ENCODE measurements at places on chromosomes 4 and X. TPM values are rescaled to one million over a fixed set of nuclear protein-coding genes. Genes with fewer than 3 reads are reported as not detected.

- peaks cover 1% of the 10 kb centered on the region for H3K4me1 ChIP-seq
- no peaks in the 10 kb centered on the region for H3K27me3 ChIP-seq
- H3K27ac ChIP-seq = no peak overlapping the region
- DNase-seq = no peak
Measured at GRCh38 chrX:54530357-54530900, 410 bp downstream of the GNL3L start.

DNA sequence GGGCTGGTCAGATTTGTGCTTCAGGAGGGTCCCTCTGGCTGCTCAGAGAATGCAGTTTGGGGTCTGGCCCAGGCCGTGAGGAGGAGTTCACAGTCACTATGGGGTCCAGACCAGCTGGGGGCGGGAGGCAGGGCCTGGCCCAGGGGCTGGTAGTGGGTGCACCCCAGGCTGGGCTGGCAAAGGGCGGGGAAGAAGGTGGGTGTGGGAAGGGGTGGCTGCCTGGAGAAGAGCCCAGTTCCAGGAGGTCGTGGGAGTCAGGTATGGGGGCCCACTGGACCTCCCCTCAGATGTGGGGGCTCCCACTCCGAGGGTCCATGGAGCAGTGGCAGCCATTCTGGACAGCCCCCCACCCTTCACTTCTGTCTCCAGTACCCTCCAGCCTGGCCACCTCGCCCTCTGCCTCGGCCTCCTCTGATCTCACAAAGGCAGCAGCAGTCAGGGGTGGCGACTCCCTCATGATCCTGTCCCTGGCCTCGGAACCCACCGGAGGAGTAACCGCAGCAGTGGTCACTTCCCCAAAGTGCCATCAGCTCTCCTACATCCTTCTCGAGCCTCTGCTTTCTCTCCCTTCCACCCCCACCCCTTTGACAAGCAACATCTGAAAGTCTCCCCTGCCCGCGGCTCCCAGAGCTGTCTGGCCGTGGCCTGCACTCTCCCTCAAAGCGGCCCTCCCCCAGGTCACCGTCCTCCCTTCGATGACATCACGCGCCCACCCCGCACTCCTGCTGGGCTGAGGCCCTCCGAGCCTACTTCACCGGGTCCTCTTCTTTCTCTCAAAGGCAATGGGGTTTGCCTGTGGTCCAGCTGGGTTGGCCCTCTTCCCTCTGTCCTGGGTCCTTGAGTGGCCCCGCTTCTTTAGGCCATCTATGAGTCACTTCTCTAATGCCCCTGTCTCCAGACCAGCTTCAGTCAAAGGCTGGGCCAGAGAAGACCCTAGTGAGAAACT lies 1.7 kb upstream of the SLC6A8 start:
- peak; percentile 16 for DNase-seq
- H3K36me3 ChIP-seq = no peaks in the 10 kb centered on the region
- H3K4me1 ChIP-seq = no peaks in the 10 kb centered on the region
- no peak overlapping the region for H3K27ac ChIP-seq
- no peak overlapping the region for H3K4me3 ChIP-seq

DNA sequence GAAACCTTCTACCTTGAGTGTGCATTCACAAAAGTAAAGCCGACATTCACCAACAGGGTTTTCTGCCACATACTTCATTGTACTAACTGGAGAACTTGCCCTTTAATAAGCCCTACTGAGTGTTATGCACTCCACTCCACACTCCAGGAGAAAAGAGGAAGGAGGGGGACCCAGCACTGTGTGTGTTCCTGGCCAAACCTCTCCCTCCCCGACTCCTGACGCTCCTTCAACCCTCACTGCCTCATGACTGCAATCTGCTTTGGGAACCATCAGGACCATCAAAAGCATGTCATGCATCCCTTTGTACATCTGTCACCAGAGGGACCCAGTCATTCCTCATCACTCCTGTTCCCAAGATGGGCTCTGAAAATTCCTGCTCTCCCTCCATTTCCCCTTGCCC lies 143.7 kb downstream of the RASL11B start:
- no peak overlapping the region for H3K27ac ChIP-seq
- no peaks in the 10 kb centered on the region for H3K36me3 ChIP-seq
- no peak overlapping the region for H3K4me3 ChIP-seq
- H3K27me3 ChIP-seq = no peaks in the 10 kb centered on the region
- peaks cover 18% of the 10 kb centered on the region for H3K4me1 ChIP-seq

BCORL1 gene
- total RNA-seq = 45.1 TPM

TMPRSS11F gene
- not detected for total RNA-seq
